ENCODE measurements at places on chromosomes 1 and 21.

- no peak for DNase-seq
Measured at GRCh38 chr1:160208557-160209320, 3.6 kb downstream of the PEA15 start.

DNA sequence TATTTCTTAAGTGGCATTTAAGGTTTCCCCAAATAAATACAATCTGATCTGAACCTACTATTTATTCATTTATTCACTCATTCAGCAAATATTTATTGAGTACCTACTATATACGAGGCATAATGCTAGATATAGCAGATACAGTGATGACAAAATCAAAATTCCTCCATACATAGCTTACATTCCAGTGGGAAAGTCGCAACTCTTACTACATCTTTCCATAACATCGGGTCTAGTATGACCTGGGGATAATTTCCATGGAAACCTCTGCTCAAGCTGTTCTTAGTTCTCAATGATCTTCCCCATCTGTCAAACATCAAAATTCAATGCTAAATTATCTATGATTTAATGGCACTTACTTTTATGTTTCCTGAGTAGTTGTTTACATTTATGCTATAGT lies 70.8 kb upstream of the PRKACB start:
- DNase-seq = no peak

- DNase-seq = no peak
Measured at GRCh38 chr1:223175032-223175431, 32.0 kb upstream of the TLR5 start.

DNA sequence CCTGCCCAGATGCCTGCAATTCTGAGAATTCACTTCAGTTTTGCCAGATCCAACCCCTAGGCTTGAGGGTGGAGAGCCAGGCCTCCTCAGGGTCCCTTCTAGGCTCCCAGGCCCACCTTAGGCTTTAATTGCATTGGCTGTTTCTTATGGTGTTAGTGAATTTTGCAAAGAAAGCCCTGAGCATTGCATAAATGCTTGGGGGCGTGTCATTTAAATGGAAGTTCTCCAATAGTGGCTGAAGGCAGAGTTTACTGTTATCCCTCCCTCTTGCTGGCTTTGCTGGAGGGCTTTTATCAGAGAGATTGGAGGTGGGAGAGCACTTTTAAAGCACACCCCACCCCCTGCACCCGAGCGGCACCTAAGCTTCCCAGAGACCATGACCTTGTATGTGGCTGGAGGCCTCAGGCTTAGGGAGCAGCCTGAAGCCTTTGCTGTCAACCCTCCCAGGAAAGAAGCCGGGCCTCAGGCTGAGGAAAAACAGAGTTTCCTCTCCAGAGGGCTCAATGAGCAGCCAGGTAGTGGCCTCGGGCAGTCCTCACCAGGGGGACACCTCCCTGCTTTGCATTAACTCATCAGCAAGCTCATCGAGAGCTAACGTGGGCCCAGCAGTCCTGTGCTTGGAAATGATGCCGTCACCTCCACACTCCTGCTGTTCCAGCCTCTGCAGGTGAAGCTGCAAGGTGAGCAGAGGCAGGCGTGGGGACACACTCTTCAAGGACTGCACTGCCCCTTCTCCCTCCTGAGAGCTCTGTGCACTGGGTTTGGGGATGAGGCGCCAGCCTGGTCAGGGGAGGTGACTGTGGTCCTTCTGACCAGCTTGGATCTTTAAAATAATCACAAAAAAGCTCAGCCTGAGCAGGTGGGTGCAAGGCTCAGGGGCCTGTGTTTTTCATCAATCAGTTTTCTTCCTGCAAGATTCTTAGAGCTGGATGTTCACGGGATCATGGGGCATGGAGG lies 58.0 kb downstream of the STUM start:
- no peak for DNase-seq

DNA sequence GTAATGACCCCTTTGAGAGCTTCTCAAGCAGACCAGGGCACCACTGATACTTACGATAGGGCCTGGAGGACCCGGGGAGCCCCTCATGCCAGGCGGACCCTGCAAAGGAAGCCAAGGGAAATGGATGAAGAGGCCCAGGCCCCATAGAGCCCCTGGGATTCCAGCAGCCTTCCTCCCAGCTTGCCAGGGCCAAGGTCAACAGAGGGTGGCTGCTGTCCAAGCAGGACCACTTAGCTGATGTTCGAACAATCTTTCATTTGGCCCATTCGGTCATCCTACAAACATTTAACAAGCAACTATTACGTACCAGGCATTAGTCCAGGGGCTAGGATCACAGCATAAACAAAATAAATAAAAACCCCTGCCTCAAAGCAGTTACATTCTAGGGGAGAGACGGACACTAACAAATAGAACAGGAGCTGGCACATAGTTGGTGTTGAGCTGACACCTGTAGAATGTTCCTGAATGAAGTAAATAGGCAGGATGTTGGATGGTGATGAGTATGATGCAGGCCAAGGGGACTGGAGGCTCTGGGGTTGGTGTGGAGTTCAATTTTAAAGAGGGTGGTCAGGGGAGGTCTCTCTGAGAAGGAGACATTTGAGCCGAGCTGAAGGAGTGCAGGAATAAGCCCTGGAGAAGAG lies 27.0 kb upstream of the PEF1 start:
- no peak for DNase-seq

DNA sequence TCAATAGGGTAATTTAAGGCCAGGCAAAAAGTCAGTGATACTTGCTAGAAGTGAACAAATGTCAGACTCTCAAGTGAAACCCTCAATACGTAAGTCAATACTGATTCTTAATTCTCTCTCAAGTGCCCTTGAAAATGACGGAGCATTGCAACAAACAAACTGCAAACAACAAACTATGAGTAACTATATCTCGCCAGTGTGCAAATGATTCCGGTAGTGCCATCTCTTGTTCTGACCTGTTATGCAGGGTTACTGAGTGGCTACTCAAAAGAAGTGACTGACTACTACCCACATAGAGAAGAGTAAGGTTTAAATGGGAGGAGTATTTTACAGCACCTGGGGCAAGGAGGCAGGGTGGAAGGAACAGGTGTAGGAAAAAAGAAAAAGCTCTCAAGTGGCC lies 1.6 kb downstream of the SLC19A2 start:
- DNase-seq = no peak

- DNase-seq = no peak
Measured at GRCh38 chr1:119862276-119862675, 34.0 kb downstream of the ADAM30 start.

DNA sequence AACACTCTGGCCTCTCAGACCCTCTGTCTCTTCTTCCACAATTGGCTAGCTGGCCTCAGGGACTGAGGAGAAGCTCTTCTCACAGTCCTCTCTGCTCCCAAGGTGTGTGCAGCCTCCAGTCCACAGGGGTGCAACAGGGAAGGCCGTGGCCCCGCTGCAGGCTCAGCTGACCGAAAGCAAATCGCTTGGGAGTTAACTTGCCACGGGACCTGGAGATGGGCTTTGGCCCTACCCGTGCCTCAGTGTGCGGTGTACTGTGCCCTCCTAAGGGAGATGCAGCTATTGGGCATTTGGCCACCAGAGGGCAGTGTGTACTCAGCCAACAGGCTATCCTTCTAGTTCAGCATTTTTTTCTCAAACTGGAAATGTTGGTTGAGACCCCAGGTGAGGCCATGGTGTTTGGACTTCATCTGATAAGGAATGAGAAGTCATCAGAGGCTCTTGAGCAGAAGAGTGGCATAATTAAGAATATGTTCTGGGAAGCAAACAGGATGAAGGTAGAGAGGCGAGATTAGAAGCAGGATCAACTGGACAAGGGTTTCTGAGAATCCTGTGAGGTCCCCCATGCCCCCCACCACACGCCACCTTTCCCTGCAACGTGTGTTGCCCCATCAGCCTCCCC lies 42.5 kb upstream of the TMEM125 start:
- peak; percentile 78 for DNase-seq

DNA sequence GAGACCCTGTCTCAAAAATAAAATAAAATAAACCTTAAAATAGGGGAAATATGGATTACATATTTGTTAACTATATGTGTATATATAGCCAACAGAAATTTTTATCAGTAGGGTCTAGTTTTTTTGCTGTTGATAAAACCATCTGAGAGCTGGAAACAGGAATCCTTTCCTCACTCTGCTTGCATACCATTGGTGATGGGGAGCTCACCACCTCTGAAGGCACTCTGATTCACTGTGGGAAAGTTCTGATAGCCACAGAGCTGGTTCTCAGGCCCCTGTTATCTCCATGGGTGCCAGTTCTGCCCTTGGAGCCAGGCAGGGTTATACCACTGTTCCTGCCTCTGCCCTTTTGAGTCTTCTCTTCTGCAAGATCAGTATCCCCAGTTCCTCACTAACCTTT lies 17.8 kb upstream of the ZC3H12A start:
- no peak for DNase-seq
